ENCODE measurements at places on chromosomes 5 and 9.
A peak's percentile ranks its signal among the peaks of the same experiment; 100 is the strongest.

- DNase-seq = no peak
Measured at GRCh38 chr5:1315709-1316587, 21.1 kb upstream of the TERT start.

DNA sequence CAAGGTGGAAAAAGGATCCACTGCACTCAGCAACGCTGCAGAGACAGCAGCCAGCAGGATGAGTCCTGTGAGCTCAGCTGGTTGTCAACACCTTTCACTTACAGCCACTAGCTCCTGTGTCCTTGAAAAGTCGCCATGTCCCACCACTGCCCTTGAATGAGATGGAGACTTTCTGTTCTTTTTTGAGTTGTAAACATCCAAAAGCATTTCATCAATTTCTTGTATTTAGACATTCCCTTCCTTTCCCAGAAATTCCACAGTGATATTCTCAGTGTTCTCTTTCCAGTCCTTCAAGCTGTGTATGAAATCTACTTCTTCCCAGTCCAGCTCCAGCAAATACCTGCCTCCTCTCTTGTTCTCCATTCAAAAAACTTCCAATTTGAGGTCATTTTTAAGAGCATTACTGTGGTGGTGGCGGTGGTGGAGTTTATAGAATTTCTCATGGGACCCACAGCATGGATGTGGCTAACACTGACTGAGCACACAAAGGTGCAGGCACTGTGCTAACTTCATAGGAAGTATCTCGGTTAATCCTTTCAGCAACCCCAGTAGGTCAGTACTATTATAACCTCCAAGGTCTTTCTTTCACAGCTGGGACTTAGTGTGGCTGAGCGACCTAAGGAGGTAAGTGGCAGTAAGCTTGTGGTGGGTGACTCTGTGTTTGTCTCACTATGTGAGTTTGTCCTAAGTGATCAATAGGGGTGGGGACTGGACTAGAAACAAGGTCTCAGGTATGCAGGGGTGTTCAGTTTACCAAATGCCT, 15.0 kb upstream of the GPX3 start:
- DNase-seq = peak; percentile 12

DNA sequence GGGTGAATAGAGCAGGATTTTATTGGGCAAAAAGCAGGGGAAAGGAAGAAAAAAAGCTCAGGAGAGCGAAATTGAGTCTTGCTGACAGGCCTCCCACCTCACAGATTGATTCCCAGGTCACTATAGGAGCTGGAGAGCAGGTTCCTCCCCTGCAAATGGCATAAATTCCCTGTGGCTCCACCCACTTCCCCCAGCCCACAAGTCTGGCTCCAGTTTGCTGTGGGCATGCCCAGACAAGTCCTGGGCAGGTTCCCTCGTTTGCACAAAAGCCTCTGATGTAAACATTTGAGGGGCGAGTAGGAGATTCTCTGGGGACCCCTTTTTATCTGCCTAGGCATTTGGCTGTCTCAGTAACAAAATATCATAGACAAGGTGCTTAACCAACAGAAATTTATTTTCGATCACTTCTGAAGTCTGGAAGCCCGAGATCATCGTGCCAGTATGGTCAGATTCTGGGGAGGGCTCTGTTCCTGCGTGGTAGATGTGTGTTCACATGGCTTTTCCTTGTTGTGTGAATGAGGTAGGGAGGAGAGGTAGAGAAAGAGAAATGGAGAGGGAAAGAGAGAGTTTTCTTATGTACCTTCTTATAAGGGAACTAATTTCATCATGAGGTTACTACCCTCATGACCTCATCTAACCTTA, 614.5 kb downstream of the MAT2B start:
- peak; percentile 7 for DNase-seq

GRCh38 chr5:75202935-75203334, 33.7 kb downstream of the ANKRD31 start:
- no peak for DNase-seq

GRCh38 chr9:22169243-22169642, 160.1 kb upstream of the CDKN2B start:
- peak; percentile 44 for DNase-seq

DNA sequence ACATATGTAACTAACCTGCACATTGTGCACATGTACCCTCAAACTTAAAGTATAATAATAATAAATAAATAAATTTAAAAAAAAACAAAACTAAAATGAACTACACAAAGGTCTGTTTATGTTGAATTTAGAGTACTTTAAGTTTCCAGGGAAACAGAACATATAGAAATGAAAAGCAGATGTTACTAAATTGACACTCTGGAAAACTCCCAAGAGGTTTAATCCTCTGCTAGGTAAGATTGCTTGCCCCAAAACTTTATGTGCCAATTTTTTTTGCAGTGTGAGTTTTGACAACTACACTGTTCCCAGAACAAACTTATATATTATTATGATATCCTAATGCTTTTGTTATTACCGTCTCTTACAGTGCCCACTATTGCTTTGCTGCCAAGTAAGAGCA, 134.3 kb upstream of the MRPS30 start:
- no peak for DNase-seq

DNA sequence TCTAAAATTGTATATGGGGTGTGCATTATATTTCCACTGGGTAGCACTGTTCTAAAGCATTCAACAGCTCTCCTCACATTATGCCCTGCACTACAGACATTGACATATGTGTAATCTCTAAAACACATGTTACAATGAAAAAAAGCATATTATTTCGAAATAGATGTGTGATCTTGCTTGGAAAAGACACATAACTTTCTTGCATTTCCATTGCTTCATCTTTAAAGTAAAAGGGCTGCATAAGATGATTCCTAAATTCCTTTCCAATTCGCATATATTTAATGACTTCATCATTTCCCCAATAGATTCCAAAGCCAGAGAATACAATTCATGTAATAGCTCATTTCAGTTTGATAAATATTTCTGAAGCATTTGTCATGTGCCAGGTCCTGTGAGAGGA, 566.9 kb downstream of the PDE4D start:
- DNase-seq = no peak
